ENCODE measurements at places on chromosomes 7 and 10. TPM values are rescaled to one million over a fixed set of nuclear protein-coding genes. Genes with fewer than 3 reads are reported as not detected.

DNA sequence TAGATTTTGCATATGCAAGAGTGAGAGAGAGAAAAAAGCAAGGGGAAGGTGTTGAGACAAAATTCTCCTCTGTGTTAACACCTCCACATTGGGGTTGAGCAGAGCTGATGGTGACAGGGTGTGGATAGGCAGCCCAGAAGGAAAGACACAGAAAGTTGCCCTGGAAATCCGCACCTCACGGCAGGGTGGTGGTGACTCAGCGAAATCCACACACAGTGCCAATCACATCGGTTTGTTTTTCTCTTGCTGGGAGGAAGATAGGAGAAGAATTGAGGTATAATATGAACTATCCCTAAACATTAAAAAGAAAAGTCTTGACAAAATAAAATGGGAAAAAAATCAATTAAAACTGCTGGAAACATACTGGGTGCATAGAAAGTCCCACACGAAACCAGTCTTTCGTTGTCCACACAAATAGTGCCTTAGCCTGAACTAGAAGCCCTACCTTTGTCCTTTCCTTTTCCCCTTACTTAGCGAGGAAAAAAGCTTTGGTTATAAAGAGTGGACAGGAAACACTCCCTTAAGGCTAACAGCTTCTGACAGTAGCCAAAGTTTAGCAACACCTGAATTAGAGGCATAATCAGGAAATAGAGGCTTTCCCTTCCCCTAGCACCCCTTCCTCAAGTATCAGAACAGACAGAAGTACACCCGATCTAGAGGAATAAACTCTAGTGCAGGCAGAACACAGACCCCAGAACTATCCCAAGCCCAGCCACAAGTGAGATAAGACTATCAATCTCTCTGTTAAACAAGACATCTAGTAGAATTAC, 39.2 kb upstream of the DNAJC1 start:
- DNase-seq, result peak; percentile 57

- peak; percentile 84 for DNase-seq
Observed at GRCh38 chr10:119750391-119751230, 24.8 kb downstream of the INPP5F start.

GRCh38 chr7:4173615-4174014, 508.5 kb upstream of the FOXK1 start:
- no peak for DNase-seq

DNA sequence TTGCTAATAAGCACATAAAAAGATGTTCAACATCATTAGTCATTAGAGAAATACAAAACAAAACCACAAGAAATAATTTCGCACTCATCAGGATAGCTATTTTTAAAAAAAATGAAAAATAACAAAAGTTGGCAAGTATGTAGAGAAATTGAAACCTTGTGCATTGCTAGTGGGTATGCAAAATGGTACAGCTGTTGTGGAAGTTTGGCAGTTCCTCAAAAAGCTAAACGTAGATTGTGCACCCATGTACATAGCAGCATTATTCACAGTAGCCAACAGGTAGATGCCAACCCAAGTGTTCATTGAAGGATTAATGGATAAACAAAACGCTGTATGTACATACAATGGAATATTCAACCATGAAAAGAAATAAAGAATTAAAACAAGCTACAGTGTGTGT, 35.3 kb upstream of the STARD3NL start:
- no peak for DNase-seq

- DNase-seq, result no peak
Observed at GRCh38 chr10:58480321-58480720, 32.4 kb upstream of the BICC1 start.

DNA sequence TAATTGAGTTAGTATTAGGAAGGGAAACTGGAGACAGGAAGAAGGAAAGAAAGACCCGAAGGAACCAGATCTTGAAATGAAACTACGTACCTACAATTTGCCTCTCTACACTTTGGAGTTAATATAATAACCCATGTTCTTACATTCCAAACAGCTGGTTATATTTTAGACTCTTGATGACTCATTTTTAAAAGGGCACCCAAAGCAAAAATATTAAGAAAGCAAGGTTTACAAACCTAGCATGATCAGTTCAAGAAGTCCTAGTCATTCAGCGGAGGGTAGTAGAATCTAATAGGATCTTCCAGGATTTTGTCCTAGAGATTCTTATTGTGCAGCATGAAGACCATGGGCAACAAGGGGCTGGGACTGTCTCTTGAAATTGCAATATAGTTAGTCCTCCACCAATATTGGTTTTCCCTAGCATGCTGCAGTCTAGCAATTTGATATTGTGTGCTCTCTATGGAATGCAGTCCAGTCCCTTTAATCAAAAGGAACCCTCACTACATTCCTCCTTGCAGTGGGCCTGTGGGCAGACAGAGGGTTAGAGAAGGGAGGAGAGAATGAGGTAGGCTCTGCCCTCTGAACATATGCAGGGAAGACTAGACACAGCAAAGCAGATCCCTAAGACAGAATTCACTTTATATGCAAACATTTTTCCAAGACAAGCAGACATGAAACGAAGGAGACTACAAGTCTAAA, 230.3 kb downstream of the INHBA start:
- no peak for DNase-seq

- DNase-seq, result peak; percentile 16
Observed at GRCh38 chr7:101377189-101377736, 14.6 kb downstream of the COL26A1 start.

DNA sequence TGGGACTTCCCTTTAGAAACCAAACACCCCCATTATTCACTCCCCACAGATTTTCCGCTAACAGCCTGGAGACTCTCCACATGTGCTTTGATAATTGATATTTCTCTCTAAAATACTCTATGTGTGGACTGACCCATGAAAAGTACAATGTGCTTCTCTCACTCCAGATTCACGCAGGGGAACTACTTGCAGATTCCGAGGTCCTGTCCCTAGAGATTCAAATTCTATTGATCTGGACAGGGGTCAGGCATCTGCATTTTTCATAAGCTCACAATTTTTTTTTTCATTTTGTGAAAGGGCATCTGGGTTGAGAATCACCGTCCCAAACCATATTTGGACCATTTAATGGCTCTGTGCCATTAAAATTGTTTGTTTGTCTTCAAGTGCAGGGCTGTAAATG, 98.7 kb downstream of the CALCR start:
- no peak for DNase-seq

GRCh38 chr7:100431286-100431735, 1.7 kb downstream of the MEPCE start:
- DNase-seq, result no peak

DNA sequence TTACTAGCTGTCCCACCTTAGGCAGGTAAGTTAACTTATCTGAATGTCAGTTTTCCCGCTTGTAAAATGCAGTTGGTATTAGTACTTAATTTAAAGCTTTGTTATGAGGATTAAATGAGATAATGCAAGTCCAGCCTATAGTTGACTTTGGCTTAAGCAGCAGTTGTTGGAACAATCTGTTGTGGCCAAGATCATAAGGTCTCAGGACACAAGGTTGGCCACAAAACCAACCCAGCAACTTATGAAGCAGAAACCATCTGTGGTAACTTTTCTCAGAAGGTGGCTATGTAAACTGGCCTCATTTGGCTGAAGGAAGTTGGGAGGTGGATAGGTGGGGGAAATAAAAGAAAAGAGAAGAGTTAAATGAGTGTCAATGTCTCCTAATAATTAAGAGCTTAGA, 29.4 kb downstream of the ENTPD1 start:
- DNase-seq, result no peak

DNA sequence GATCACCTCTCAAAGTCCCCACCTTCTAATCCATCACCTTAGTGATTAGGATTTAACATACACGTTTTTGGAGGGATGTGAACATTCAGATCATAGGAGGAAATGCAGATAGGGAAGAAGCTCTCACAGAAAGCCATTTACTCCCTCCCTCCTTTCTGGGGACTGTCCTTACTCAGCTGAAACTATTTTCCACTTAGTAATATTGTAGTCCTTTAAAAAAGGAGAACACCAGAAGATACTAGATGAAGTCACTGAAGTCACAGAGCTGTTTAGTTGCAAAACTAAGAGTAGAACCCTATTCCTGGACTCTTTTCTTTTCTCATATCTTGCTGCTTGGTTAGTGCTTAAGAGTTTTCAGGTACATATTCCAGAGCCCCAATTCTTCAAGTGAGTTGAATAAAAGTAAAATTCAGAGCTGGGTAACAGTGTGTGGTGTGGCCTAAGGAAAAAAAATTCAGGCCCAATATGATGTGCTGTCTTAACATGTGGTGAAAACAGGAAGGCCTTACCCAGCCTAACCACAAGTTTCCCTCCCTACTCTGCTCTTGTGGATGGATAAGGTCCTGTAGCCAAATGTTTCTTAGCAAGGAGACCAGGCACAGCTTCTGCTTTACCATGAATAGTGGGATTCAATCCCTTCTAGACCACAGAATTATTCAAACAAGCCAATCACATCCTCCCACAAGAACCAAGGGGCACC, 135.7 kb downstream of the INHBA start:
- no peak for DNase-seq

DNA sequence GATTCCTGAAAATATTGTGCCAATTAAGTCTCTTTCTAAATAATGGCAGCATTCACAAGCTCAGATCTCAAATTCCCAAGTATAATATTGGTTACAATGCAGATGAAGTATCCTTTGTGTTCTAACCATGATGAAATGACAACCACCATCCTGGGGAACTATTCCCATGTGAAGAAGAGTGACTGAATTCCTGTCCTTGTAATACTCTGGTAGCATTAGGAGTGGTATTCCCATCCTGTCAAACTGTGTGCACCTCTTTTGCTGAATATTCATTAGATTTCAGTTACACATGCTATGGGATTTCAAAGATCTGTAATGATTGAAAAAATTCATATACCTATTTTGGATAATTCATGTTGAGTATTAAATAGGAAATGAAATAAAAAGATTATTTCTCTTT, 86.1 kb upstream of the SMIM30 start:
- DNase-seq, result no peak

DNA sequence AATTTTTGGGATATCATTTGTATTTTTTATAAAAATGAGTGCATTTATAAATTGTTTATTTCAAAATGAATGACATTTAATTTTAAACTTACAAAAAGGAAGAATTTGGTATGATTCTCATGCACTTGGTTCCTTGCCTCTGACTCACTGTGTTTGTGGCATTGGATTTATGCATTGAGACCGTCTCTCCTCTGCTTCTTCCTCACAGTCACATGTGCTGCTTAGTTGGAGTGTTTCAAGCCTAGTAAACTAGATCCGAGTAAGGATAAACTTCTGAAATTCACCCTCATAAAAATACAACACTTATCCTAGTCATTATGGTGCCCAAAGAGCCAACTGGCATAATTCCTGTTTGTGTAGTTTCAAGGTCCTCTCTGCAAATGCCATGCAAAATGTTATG, 19.1 kb upstream of the FZD8 start:
- no peak for DNase-seq

DNA sequence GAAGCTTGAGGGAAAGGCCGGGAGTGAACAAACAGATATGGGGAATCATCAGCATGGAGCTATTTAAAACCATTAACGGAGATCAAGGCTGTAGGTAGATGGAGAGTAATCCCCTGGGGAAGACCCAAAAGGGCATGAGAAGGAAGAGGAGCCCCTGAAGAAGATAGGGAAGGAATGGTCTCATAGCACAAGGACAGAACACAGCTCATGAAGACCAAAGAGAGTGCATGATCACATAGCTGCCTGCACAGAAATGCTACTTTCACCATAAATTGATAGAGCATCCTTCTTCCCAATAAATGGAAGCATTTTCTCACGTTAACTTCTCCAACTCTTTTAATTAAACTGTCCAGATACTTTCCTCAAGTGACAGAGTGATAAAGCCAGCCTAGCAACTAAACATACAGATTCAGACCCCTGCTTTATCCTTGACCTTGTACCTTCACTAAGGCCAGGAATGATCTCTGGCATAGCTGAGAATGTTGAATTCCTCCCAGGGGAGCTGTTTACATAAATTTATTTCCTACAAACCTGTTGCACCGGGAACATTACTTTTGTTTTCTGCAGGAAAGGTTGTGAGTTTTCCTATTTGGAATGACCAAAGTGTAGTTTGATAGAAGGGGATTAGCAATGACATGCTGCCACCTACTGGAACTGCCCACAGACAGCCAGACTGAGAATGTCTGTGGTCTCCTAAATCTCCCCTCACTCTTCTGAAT, 110.8 kb upstream of the LRGUK start:
- DNase-seq, result peak; percentile 33

- no peak for DNase-seq
Observed at GRCh38 chr10:123882681-123883445, 8.7 kb downstream of the CPXM2 start.

- no peak for DNase-seq
Observed at GRCh38 chr10:59012839-59013238, 163.6 kb upstream of the PHYHIPL start.

- DNase-seq, result no peak
Observed at GRCh38 chr7:70334871-70335270, 736.6 kb downstream of the AUTS2 start.

- DNase-seq, result no peak
Observed at GRCh38 chr10:86556532-86556931, 34.9 kb upstream of the WAPL start.

GRCh38 chr10:124942317-124943169, 620 bp downstream of the ZRANB1 start:
- no peak for DNase-seq

- peak; percentile 11 for DNase-seq
Observed at GRCh38 chr10:91521439-91521838, 111.3 kb downstream of the HECTD2 start.

DNA sequence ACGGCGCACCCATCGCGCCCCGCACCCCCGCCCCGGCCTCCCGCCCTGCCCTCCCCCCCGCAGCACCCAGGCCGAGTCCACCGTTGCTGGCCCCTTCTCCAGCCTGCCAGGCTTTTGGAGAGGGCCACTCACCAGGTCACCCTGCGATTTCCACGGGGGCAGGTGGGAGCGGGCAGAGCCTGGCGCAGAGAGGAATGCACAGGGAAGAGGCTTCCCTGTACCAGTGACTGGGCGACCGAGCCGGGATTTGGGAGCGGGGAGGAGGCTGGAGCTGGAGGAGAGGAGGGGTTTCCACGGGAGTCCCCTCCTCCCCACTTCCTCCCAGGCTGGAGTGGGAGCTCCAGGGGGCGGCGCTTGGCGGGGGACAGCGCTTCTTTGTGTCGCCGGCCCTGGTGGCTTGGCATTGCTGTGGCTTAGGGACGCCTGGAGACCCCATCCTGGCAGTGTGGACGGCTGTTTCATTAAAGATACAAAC, 19.3 kb downstream of the TCAF1 start:
- DNase-seq, result no peak

DNA sequence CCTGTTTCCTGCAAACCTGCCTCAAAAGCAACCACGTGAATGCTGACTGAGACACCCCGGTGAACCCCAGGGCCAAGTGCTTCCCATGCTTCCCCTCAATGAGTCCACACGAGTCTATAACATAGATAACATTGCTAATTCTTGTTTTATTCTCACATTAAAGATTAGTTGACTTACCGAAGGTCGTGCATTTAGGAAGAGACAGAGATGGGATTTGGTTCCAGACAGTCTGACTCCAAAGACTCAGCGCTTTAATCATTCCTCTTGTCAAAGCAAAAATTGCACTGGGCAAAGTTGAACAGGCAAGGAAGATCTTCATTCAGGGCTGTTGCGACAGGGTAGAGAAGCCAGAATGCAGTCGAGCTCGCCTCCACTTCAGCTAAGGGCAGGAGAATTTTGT, 435.6 kb upstream of the C7orf33 start:
- DNase-seq, result no peak

EBLN1 gene
- total RNA-seq, result not detected

TCERG1L gene
- not detected for total RNA-seq

WAC gene
- 151 TPM for total RNA-seq

SLC26A5 gene
- total RNA-seq, result not detected

HTRA1 gene
- 157 TPM for total RNA-seq

TBXAS1 gene
- 4.4 TPM for total RNA-seq

UCN3 gene
- not detected for total RNA-seq

UPK3B gene
- 1.0 TPM for total RNA-seq

GPR85 gene
- total RNA-seq, result 0.61 TPM

SH2D4B gene
- total RNA-seq, result not detected

SHH gene
- total RNA-seq, result not detected

GJD4 gene
- not detected for total RNA-seq

Measured in MCF 10A (cell line).